ENCODE measurements at places on chromosomes 12 and 14. TPM values are rescaled to one million over a fixed set of nuclear protein-coding genes. Genes with fewer than 3 reads are reported as not detected.

The NPFF gene
- 0.58 TPM for total RNA-seq

The DHRS2 gene
- 2.5 TPM for total RNA-seq

- H3K27me3 ChIP-seq, result no peaks in the 10 kb centered on the region
- H3K4me3 ChIP-seq, result no peak overlapping the region
- peak overlapping the region; percentile 55 for H3K27ac ChIP-seq
- no peaks in the 10 kb centered on the region for H3K36me3 ChIP-seq
- peaks cover 65% of the 10 kb centered on the region for H3K4me1 ChIP-seq
- DNase-seq, result no peak
Observed at GRCh38 chr14:92586963-92587699, 73.5 kb downstream of the RIN3 start.

DNA sequence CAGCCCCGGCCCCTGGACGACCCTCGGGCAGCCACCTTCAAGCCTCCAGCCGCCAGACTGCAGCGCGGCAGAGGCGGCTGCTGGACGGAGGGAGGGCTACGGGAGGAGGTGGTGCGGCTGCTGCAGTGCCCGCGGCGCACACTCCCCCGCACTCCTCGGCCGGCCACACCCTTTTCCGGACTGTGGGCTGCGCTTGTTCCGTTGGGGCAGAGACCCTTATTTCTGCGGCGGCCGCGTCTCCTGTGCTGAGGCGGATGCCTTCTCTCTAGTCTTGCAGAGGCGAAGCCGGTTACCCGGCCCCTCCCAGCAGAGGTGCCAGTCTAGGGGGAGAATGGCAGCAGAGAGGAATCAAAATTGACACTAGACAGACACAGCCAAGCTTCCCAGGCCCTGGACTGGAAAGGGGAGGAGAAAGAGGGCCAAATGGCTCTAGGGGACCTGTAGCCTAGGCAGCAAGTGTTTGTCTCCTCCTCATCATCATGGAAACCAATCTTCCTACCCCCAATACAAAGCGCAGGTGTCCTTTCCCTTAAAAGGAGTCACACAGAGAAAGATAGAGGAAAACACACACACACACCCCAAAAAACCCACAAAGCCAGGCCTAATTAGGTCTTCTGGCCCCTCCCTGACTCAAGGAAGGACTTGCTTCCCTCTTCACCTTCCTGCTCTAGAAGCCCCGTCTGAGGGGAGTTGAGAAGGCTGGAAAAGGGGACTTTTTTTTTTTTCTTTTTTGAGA, 1.3 kb downstream of the ESYT1 start:
- DNase-seq, result peak; percentile 80
- peak overlapping the region; percentile 93 for H3K27ac ChIP-seq
- H3K36me3 ChIP-seq, result peaks cover 51% of the 10 kb centered on the region
- peaks cover 65% of the 10 kb centered on the region for H3K4me1 ChIP-seq
- H3K4me3 ChIP-seq, result peak overlapping the region; percentile 97
- H3K27me3 ChIP-seq, result no peaks in the 10 kb centered on the region

DNA sequence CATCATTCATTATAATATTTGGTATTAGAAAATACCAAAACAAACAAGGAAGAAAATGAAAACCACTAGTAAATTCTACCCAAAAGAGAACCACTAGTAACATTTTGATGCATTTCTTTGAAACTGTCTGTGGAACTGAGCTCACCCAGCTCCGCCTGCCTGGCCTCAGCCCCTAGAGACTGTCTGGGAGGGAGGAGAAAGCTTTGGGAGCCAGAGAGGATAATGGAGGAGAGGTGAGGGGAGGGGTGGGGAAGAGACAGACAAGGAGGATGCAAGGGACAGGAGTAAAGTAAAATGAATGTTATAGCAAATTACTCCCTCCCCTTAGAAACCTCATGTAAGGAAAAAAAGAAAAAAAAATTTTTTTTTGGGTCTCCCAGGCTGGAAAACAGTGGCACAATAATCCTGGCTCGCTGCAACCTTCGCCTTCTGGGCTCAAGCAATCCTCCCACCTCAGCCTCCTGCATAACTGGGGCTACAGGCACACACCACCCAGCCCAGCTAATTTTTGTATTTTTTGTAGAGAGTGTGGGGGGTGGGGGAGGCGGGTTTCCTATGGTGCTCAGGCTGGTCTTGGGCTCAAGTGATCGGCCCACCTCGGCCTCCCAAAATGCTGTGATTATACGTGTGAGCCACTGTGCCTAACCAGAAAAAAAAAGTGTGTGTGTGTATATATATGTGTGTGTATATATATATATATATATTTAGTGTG, 3.2 kb upstream of the MMP19 start:
- H3K27ac ChIP-seq, result no peak overlapping the region
- peaks cover 15% of the 10 kb centered on the region for H3K4me1 ChIP-seq
- DNase-seq, result no peak
- peaks cover 2% of the 10 kb centered on the region for H3K27me3 ChIP-seq

DNA sequence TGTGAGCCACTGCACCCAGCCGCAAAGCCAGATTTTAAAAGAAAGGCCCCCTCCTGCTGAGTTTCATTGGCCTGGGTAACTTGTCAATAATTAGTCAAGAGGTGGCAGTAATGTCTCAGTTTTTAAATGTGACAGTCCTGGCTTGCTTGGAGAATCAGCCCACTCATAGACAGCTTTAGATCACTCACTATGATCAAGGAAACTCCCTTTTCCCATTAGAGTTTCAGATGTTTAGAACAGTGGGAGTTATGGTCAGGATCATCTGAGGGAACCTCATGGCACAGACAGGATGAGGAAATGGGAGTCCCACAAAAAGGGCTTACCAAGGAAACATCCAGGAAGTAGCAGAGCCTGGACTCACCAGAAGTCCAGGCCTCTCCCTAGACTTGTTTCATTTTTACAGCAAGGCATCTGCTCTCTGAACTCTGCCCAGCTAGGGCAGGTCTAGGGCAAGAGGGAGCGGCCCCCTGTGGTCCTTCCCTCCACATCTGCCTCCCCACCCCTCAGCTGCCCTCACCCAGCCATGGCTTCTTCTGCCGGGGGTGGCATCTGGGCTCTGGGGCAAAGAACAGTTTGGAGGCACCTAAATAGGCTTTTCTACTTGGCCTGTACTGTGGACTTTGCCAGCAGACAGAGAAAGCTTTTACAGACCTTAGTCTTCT, 11.2 kb downstream of the BCL2L14 start:
- H3K4me3 ChIP-seq, result no peak overlapping the region
- DNase-seq, result no peak
- H3K27ac ChIP-seq, result no peak overlapping the region
- no peaks in the 10 kb centered on the region for H3K4me1 ChIP-seq

GRCh38 chr14:64604001-64604400, 54.2 kb downstream of the PPP1R36 start:
- no peaks in the 10 kb centered on the region for H3K4me1 ChIP-seq
- H3K36me3 ChIP-seq, result no peaks in the 10 kb centered on the region
- no peak overlapping the region for H3K4me3 ChIP-seq
- peaks cover 13% of the 10 kb centered on the region for H3K27me3 ChIP-seq
- H3K27ac ChIP-seq, result no peak overlapping the region

DNA sequence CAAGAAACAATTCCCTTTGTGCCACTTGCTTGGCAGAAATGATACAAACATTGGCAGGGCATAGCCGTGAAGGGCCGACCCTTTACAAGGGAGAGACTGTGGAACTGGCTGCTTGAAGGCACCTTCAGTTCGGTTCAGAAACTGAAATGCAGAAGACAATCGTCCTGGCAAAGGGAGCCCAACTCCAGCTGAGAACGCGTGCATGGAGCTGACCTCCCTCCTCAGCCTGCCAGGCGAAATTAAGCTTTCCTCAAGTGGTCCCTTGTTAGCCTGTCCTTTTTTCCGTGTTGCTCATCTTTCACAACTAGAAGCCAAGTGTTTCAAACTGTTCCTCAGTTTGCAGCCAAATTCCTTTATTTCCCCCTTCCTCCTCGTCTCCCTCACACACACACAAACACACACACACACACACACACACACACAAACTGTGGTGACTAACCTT, 8.1 kb downstream of the LGR5 start:
- no peaks in the 10 kb centered on the region for H3K36me3 ChIP-seq
- H3K27me3 ChIP-seq, result peaks cover 31% of the 10 kb centered on the region
- no peak overlapping the region for H3K27ac ChIP-seq

The HIP1R gene
- total RNA-seq, result 19.3 TPM

The PSMC1 gene
- 108 TPM for total RNA-seq

DNA sequence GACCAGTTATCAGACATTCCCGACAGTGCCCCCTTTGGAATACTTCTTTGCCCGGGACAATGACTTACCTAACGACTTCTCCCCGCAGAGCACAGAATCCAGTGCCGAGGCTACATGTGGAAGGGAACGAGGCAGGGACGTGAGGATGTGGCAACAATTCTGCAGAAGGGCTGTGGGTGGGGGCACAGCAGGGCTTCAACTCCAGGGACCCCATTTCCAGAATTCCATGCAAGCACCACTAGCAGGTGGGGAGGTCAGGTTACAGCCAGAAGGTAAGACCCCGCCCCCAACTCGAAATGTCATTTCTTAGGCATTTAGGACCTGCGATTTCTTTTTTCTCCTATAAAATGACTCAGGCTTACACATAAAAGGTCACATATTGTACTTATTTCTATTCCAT, 207.9 kb downstream of the TMEM132C start:
- no peaks in the 10 kb centered on the region for H3K36me3 ChIP-seq
- no peaks in the 10 kb centered on the region for H3K27me3 ChIP-seq
- DNase-seq, result no peak
- no peak overlapping the region for H3K27ac ChIP-seq
- H3K4me1 ChIP-seq, result no peaks in the 10 kb centered on the region

GRCh38 chr12:59873136-59873535, 277.3 kb downstream of the SLC16A7 start:
- no peaks in the 10 kb centered on the region for H3K27me3 ChIP-seq
- H3K4me3 ChIP-seq, result no peak overlapping the region
- H3K4me1 ChIP-seq, result no peaks in the 10 kb centered on the region
- no peak for DNase-seq
- H3K27ac ChIP-seq, result no peak overlapping the region

DNA sequence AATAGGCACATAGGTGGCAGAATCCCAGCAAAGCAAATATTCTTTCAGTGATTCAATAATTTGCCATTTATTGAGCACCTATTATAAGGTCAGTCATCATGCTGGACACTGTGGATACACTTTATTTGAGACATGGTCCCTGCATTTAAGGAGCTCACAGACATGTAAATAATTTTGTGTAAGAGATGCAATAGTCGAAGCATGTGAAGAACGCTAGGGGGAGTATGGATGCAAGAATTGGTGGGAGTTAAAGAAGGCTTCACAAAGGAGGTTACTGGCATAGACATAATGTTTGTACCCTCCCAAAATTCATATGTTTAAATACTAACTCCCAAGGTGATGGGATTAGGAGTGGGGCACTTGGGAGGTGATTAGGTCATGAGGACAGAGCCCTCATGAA, 260.6 kb upstream of the GARIN6 start:
- H3K36me3 ChIP-seq, result no peaks in the 10 kb centered on the region
- no peak for DNase-seq
- no peaks in the 10 kb centered on the region for H3K27me3 ChIP-seq

The PTPN11 gene
- total RNA-seq, result 145 TPM

The FGFR1OP2 gene
- 50.7 TPM for total RNA-seq

The GPD1 gene
- total RNA-seq, result 0.34 TPM

Data from activated CD4-positive, alpha-beta memory T cell treated with anti-CD3 and anti-CD28 coated beads for 36 hours (primary cell).